ENCODE measurements at places on chromosomes 5 and 9. TPM values are rescaled to one million over a fixed set of nuclear protein-coding genes. Genes with fewer than 3 reads are reported as not detected.

The FAM169A gene
- polyA plus RNA-seq: 40.7 TPM

The TAF11L8 gene
- polyA plus RNA-seq: not detected

The CDC25C gene
- 0.71 TPM for polyA plus RNA-seq

The WNK2 gene
- polyA plus RNA-seq: 37.1 TPM

The ROR2 gene
- 0.74 TPM for polyA plus RNA-seq

The FOXD4 gene
- 2.3 TPM for polyA plus RNA-seq

Data from neural cell (in vitro differentiated cells).